ENCODE measurements at places on chromosomes 7 and 10. TPM values are rescaled to one million over a fixed set of nuclear protein-coding genes. Genes with fewer than 3 reads are reported as not detected.

The DLX6 gene
- total RNA-seq: not detected

The CYP2C19 gene
- not detected for total RNA-seq

The GIMAP2 gene
- 44.8 TPM for total RNA-seq

The SMKR1 gene
- total RNA-seq: 0.13 TPM

The ACSM6 gene
- not detected for total RNA-seq

The ARID5B gene
- total RNA-seq: 10.1 TPM
